ENCODE measurements at places on chromosomes 5 and 9.

GRCh38 chr9:21708260-21708711 is 94.2 kb upstream of the MTAP start:
- no peak for DNase-seq

- DNase-seq = no peak
These were observed 18.2 kb upstream of the ESM1 start for GRCh38 chr5:55003432-55004065.

DNA sequence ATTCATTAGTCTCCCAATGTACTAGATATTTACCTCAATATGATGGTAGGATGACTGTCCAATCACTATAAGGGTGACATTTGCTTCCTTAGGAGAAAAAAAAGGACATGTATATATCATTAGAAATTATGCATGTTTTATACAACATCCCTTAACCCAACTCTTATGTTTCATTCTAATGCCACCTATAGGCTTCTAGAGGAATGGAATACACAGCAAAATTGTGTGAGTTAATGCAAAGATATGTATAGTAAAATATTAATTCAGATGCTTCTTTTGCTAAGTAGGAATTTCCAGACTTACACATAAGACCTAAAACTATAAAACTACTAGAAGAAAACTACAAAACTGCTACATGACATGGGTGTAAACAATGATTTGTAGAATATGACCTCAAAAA is 3.5 kb downstream of the PRXL2C start:
- DNase-seq = peak; percentile 10

DNA sequence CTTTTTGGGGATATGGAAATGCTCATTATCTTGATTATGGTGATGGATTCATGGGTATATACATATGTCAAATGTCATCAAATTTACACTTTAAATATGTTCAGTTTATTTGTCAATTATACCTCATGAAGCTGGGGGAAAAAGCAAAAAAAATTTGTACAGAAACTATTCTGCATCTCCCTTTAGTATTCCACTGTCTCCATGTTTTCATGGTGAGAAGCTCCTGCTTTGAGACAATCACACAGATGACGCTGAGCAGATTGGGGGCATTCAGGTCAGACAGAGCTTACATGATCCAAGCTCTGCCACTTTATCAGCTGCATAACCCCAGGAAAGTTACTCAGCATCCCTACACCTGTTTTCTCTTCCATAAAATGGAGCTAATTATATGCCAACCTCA is 101.5 kb downstream of the PLPPR1 start:
- no peak for DNase-seq

DNA sequence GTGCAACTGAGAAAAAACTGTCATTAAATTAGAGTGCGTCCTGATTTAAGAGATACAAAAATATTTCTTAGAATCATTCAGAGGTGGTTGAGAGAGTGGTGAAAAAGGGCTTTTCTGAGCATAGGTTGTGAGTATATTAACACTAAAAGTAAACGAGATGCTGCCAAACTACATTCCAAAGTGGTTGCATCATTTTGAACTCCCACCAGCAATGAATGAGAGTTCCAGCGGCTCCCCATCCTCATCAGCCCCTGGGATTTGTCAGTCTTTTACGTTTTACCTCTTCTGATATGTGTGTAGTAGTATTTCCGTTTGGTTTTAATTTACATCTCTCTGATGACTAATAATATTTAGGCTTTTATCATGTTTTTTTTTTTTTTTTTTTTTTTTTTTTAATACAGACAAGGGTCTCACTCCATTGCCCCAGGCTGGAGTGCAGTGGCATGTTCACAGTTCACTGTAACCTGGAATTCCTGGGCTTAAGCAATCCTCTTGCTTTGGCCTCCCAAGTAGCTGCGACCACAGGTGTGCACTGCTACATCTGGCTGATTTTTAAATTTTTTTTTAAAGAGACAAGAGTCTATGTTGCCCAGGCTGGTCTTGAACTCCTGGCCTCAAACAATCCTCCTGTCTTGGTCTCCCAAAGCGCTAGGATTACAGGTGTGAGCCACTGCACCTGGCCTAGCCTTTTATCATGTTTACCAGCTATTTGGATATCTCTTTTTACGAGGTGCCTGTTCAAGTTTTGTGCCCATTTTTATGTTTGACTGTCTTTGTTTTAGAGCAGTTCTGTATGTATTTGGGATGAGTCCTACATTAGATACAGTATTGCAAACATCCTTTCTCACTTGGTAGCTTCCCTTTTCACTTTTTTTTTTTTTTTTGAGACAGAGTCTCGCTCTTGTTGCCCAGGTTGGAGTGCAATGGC is 17.0 kb downstream of the PRRT1B start:
- DNase-seq = no peak

DNA sequence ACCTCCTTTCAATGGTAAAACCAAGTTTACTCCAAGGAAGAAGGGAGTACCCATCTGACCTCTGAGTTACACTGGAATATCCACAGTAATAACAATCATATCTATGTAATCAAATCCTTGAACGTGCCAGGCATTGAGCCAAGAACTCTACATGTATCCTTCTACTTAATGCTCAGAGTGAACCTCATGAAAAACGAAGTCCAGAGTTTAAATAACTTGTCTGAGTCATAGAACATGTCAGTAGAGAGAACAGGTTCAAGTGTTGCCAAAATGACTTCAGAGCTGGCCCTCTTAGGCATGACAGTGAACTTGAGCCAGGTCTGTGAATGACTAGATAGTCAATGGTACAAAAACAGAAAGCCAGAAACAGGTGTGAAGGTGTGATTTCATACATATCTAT is 164.1 kb upstream of the ZNF618 start:
- no peak for DNase-seq
